ENCODE measurements at places on chromosomes 2 and 18.

DNA sequence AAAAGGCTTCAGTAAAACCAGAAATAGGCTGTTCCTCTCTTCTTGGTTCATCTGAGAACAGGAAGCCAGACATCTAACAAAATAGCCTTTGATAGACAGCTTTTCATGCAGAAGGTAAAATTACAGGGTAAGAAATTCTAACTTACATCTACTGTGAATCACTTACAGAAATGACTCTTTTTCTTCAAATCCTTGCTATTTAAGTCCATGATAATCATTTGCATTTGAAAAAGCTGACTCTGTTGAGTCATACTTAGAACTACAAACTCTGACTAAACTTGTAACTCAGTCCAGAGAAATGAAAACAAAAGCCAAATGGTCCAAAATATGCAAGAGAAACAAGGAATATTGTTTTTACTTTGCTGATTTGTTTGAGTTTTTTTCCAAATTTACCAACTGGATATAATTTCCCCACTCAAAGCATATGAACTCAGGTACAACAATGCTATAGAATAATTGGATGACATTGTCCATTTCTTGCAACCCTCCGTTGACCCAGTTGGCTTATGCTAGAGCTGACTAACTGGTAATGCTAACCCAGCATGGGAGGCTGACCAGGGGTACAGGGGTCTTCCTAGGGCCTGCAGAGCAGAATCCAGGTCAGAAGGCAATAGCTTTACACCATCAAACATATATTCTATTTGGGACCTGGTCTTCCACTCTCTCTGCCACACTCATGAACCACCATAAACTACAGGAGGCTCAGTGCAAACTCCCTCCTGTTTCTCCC is 18.8 kb upstream of the MREG start:
- ATAC-seq, result peak; percentile 69

GRCh38 chr2:160568856-160569255 is 75.2 kb upstream of the RBMS1 start:
- no peak for ATAC-seq

DNA sequence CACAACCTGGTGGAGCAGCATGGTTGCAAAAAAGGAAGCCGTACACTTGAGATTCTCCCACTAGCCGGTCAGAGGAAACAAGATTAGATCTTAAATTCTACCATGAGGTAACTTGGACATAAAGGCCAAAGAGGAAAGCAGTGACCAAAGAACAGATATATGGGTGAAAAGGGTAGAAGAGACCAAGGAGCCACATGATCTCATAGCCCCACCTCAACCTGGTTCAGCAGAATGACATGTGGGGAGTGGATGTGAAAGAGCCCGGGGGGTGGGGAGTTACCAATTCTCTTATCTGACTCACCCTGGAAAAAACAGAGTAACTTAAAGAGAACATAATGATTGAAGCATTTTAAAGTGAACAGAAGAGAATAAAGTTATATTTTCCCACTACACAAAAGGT is 683.0 kb downstream of the DSC3 start:
- ATAC-seq, result no peak

DNA sequence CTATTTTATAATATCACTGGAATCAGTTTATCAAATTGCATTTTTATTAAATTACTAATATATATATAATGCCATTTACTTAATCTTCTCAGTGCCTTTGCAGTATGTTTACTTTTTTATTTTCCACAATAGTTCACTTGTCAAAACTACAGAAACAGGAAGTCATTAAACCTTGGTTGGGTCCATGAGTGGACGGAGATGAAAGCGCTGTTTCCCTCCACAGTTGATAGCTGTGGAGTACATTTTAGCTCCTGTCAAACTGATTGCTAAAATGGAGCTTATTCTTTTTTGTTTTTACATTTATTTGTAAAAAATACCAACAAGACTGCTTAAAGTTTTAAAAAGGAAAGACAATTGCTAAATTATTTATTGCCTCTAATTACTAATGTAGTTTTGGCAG is 19.2 kb downstream of the MFF start:
- ATAC-seq, result no peak

- no peak for ATAC-seq
Measured at GRCh38 chr2:88071365-88071764, 3.7 kb downstream of the SMYD1 start.

GRCh38 chr2:143601828-143602227 is 472.6 kb downstream of the ARHGAP15 start:
- ATAC-seq, result no peak

DNA sequence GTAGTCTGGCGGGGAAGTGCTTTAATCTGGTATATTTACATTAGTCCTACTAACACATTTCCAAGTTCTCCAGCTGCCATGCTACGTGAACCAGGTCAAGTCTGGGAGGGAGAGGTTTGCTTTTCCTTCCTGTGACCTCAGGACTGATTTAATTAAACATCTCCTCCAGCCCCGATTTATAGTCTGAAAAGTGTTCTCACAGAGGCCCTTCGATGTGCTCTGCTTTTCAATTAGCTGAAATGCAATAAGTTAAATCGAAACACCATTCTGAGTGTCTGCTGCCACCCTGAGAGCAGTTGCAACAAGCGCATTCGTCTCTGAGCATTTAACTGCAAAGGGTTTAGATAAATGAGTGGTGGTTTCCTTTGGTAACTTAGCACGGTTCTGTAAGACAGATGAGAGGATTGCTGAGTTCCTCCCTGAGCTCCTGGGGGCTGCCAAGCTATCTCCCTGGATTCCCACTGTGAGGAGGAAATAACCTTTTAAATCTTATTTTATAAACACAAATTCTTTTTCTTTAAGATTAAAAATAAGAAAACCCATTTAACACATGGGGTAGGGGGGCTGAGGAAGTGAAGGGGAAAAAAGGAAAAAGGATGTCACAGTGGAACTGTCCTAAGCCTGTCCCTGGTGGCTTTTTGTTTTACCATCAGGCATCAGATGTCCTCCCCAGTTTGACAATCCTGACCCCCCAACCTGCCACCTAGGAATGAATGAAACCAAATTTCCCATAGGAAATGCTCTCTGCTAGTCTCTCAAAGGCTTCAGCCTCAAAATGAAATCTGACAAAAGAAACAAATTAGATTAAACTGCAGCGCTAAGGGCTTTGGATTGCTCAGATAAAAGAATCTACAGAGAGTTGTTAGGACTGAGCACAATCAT is 56.5 kb upstream of the CREB1 start:
- peak; percentile 88 for ATAC-seq

Measured in SK-N-SH treated with all-trans-retinoic acid at 6 μM for 48 hours (cell line).